ENCODE measurements at places on chromosomes 7 and 10.

GRCh38 chr7:48471196-48471595 lies 299.9 kb downstream of the ABCA13 start:
- DNase-seq: no peak

GRCh38 chr7:48505051-48505450 lies 333.8 kb downstream of the ABCA13 start:
- DNase-seq: no peak

DNA sequence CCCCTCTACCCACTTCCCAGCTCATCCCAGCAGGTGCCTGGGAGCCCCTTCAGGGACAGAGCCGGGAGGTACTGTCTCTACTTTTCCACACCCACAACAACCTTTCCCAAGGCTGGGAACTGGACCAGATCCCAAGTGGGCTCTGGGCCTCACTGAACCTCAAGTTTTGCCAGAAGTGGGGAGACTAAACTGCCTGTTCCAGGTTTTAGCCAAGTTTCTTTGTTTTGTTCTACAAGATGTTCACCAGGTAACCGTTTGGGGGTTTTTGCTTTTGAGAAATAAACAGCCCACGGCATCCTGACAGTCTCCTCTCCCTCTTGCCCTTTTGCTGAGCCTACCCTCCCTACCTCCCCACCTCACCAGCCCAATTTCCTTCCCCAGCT lies 10.6 kb upstream of the EMX2 start:
- DNase-seq: no peak

DNA sequence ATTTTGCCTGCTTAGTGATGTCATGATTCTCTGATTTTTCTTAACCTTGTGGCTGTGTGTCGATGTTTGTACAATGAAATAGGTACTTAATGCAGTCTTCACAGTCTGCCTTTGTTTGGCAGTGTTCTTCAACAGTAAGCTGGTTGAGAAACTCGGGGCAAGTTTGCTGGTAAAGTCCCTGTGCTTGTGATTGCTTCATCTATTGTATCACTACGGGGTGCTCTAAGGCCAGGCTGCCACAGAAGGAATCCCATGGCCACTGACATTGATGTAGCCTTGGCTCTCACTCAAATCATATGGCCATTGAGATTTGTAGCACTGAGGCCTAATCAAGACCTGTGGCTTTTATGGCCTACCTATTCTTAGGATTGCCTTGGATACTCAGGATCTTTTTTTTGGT lies 33.5 kb upstream of the PRSS37 start:
- DNase-seq: no peak

GRCh38 chr10:26242706-26243350 lies 26.3 kb downstream of the GAD2 start:
- no peak for DNase-seq

DNA sequence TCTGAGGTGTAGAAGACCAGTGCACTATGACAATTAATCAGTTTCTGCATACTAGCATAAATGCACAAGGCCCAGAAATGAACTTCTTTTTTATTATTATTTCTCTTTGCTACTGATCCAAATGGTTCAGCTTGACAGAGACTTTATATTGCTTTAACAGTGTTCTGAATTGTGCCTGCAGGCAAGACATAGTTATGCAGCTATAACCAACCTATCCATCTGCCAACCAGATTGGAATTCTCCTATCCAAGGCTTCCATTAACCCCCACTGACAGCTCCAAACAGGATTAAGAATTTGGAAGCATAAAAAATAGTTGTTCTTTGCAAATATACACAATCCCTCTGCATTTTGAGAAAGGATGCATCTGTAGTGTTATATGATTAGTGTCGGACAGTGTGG lies 98.2 kb downstream of the BTRC start:
- no peak for DNase-seq

- no peak for DNase-seq
Measured at GRCh38 chr7:1894906-1895663, 225.0 kb downstream of the ELFN1 start.

DNA sequence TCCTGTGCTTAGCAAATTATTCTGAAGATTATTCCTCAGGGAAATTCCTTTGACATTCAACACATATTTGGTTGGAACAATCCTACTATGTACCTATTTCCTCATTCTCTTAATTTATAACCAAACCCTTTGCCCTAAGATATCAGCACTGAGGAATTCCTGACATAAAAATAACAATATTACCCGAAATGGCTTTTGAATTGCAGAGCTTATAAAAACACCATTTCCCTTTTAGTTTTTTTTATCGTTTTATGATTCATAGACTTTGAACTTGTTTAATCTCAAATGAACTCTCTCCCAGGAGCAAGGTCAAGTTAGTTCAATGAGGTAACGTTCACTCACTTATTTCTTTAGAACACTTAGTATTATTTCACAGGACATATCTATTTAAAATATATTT lies 7.7 kb upstream of the ABCB1 start:
- no peak for DNase-seq

DNA sequence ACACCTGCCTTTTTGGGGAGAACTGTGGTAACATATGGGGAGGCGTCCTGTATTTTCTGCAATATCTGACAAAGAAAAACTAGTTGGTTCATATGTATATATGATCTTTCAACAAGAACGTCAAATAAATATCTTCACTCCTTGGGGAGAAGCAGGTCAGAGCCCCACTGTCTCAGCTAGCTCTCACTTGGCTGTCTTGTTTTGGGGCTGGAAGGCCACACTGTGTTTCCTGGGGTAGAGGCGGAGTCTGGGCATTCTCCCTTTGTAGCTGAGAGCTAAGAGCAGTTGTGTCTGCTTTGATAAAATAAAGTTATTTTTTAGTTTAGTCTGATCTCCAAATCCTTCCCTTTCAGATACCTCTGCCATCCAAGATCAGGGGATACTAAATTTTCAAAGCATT lies 83.9 kb upstream of the IGFBP3 start:
- DNase-seq: no peak

GRCh38 chr10:91761721-91762120 lies 36.5 kb upstream of the TNKS2 start:
- DNase-seq: no peak

DNA sequence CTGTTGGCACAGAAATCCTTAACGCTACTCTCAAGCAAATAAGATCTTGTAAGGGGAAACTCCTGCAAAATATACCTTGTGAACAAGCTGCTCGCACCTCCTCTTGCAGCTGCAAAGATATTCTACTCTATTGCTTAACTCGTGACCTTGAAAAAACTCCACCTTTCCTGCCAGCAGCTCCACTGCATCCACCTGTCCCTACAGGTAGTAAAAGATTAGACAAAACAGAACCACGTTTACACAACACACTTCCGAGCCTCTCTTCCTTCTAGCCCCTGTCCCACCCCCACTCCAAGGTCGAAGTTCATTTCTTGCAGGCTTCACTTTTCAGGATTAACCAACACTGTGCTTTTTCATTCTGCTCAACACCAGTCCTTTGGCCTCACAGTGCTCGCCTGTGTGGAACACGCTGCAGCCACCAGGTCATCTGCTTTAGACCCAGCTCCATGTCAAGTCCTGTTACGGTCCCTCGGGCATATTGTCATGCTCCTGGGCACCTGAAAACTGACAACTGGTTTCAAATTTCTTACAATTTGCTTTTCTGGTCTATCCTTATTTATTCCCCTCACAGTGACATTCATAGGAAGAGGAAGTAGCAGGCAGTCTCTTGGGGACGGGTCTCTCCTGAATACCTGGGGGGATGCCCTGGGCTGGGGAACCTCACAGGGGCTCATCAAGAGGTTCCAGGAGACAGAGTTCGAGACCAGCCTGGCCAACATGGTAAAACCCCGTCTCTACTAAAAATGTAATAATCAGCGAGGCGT lies 165.8 kb upstream of the KLF14 start:
- peak; percentile 83 for DNase-seq

DNA sequence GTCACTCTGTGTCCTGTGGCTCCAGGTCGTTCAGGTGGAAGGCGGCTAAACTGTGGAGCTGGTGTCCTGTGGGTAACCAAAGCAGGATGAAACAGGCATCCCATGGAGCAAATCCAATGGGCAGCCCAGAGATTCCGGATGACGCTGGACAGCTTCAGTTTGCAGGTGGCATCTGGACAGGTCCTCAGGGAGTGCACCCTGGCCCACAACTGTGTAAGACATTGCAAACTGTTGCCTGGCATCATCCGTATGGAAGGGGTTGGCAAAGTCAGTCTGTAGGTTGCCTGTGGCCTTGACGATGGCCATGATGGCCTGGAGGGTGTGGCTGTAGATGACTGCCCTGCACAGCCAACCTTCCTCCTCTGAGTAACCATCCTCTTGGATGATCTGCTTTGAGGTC lies 35.5 kb downstream of the RPS24 start:
- no peak for DNase-seq

- no peak for DNase-seq
Measured at GRCh38 chr7:66739477-66739876, 1.1 kb upstream of the RABGEF1 start.

- peak; percentile 33 for DNase-seq
Measured at GRCh38 chr10:29955329-29955935, 104.0 kb downstream of the JCAD start.

DNA sequence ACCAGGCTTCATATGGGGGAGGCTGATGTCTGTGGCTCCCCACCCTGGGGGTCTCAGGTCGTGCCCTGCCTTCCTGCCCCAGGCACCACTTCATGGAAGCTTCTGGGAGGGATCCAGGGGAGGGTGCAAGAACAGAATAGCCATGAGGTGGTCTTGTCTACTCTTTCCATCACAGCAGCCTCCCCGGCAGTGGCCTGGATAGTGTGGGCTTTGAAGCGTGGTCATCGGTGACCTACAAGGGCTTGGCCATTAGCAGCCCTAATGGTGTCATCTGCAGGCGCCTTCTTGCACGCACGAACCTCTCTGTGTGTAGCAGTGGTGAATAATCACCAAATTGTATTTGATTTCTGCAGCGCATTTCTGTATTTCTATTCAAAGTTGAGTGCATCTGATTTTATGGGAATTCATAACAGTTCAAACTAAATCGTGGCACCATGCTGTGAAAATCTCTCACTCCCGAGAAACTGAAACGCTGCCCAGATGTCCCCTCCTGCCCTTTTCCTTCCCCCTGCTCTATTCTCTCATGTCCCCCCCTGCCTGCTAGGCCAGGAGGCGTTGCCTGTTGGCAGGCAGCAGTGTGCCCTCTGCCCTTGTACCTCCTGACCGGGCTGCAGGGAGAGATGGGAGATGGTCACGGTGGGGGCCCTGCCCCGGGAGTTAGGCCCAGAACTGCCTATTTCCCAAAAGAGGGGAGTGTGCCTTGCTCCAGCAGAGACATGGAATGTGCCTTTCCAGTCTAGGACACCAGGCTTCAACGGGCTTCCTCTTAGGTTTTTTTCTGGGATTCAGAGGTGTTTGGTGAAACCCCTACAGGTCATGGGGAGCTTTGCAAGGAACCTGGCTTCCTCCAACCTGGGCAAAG lies 34.8 kb downstream of the CDH23 start:
- DNase-seq: no peak

- no peak for DNase-seq
Measured at GRCh38 chr10:1520909-1521565, 216.3 kb downstream of the ADARB2 start.

DNA sequence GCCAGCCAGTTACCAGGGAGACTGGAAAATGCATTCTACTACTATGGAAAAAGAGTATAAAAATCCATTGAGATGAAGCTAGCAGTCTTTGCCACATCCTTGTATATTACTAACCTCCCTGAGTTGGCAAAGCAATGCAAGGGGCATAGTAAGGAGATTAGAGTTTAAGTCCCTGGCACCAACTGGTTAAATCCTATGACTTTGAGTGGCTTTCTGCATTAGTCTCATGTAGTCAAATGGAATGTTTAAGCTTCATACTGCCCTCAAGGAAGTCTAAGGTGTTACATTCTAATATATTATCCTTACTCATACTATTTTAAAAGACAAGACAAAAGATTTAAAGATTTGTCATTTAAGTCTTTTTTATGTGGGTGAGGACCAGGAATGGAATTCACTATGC lies 110.1 kb downstream of the INHBA start:
- no peak for DNase-seq

GRCh38 chr10:89263091-89263490 lies 11.5 kb upstream of the LIPA start:
- no peak for DNase-seq

- no peak for DNase-seq
Measured at GRCh38 chr7:140017543-140017942, 45.2 kb downstream of the PARP12 start.

DNA sequence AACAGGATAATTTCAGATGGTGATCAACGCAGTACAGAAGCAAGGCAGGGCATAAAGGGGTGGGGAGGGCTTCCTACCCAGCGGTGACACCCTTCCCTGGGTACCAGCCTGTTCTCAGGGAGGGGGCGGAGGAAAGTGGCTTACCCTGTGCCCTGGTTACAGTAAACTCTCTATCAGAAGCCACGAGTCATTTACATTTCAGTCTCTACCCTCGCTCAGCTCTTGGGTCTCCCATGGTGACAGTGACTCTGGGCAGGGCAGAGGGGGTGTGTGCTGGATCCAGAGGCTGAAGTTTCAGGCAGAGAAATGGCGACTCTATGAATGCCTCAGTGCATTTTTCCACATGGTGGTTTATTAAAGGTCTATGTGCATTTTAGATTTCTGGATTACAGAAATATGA lies 107.0 kb downstream of the ADARB2 start:
- DNase-seq: no peak

GRCh38 chr7:42639930-42640329 lies 271.9 kb downstream of the C7orf25 start:
- no peak for DNase-seq

GRCh38 chr10:6141296-6142151 lies 52.7 kb downstream of the RBM17 start:
- DNase-seq: peak; percentile 47

- no peak for DNase-seq
Measured at GRCh38 chr10:3781468-3782145, 3.4 kb downstream of the KLF6 start.

GRCh38 chr7:69295977-69296376 lies 302.3 kb upstream of the AUTS2 start:
- DNase-seq: no peak

DNA sequence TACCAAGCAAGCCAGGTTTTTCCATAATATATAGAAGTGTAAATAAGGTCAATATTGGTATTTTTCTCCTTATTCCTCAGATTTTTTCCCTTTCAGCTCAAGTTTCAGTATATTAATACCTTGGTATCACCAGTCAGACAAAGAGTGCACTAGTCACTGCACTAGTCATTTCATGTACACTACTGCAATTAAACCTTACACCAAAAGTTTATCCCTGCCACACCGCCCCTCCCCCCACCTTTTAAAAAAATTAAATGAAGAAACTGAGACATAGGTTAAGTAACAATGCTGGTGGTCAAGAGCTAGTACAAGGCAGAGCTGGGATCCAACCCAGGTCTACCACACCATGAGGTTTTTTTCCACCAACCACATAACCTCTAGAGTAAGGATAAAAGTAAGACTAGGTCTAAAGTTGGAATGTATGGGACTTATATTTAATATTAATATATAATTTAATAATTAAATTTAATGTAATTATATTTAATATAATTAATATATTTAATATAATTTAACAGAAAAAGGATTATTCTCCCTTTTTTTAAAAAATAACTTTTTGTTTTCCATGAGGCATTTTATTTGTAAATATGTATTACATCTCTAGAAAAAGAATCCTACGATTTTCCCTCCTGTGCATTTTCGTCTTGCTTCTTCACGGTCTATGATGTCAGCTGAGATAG lies 68.5 kb downstream of the NT5C2 start:
- DNase-seq: no peak

Data from Calu3 (cell line).